ENCODE measurements at places on chromosomes 7 and 10.

DNA sequence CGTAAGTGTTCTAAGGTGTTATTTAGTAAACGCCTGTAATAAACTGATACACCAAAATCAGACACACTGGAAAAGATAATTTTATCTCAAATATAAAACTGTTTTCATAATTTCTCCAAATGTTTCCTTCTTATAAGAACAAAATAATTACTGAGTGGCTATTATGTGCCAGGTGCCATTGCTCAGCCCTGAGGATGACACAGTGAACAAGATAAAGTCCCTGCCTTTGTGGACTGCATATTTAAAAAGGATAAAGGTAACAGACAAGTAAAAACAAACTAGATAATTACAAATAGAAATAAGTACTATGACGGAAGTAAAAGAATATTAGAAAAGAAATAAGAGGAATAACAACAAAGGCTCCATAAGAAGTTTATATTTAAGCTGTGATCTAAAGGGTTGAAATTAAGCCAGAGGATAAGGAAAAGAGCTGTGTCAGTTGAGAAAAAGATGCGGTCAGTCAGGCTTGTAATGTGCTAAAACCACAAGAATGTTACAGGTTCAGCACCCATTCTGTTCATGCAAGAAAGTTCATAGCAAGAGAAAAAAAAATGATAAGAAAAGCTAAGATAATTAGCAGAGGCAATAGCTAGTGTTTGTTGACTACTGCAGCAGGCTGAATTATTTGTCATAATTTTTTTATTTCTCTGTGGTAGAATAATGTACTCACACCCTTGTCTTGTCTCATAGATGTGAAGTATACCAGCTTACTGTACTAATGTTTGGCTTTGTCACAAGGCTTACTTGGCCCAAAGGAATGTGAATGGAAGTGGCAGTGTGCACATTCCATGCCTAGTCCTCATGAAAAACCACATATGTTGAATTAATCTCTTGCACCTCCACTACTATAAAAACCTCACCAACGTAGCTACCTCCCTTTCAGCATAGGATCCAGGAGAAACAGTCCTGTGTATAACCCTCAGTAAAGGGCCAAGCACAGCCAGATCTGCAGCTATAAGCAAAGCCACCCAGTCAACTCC lies 75.1 kb downstream of the CRPPA start:
- DNase-seq: no peak

- DNase-seq: no peak
Observed at GRCh38 chr7:87154166-87154565, 1.9 kb downstream of the DMTF1 start.

GRCh38 chr7:16599860-16600259 lies 45.7 kb downstream of the ANKMY2 start:
- DNase-seq: no peak

GRCh38 chr7:37408291-37409228 lies 40.1 kb downstream of the ELMO1 start:
- DNase-seq: no peak

GRCh38 chr10:97059006-97059871 lies 126.5 kb downstream of the SLIT1 start:
- no peak for DNase-seq

DNA sequence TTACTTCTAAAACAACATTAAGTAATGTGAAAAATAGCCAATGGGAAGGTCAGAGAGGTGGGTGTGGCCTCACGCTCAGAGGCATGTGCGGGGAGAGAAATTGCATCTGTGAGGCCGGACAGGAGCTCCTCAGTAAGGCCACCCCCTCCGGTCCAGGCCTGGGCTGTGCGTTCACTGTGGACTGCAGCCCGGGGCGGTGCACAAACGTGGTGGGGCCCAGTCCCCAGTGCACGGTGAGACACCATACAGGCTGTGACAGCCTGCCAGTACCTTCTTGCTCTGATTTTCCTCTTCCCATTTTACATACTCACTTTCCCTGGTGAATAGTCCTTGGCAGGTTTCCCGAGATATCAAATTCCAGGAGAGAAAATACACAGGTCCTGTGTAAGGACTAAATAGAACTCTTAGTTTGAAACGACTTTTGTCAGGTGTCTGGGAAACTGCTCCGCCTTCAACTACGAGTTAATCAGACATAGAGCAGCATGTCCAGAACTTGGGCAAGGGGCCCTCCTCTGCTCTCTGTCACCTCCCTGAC lies 174.1 kb upstream of the MKI67 start:
- no peak for DNase-seq

GRCh38 chr10:43304687-43305333 lies 37.9 kb upstream of the RASGEF1A start:
- peak; percentile 80 for DNase-seq

DNA sequence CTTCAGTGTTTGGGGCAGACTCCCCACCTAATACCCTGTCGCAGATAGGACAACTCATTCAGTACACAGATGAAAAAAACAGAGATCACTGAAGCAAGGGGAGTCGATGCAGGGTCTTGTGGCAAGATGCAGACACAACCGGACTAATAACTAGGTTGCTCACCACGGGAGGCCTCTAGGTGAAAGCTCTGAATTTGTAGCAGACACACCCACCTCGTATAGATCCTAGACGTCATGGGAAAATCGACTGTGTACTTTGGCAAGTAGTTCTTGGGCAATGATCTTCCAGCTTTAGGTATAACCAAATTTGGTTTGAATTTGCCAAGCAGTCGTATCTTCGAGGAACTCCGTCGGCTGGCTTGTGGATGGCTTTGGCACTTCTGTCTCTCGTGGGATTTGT lies 88.1 kb downstream of the TCF7L2 start:
- no peak for DNase-seq

GRCh38 chr7:41319581-41319980 lies 383.3 kb downstream of the INHBA start:
- DNase-seq: no peak

DNA sequence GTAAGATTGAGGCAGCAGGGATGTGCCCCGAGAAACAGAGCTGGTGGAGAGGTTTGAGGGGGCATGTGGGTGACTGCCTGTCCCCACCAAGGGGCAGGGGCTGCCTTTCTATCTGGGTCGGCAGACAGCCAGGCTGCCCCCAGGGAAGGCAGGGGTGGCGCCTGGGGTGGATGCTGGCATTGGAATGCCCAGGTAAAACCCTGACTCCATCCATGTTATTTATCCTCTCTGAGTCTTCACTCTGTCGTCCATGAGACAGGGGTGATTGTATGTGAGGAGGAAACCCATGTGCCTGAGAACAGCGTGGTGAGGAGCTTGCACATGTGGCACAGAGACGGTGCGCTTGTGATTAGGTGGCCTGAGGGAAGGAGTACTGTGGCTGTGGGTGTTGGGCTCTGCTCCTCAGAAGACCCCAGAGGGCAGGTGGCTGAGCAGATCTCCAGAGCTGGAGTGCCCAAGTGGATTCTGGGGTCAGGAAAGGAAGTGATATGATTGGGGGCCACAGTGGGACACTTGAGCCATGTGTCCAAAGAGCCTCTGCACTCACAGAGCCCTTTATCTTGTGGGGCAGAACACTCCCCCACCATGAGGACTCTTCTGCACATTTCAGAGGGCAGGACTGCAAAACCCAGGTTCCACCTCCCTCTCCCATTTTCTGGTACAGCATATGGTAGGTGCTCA lies 100.4 kb upstream of the RET start:
- peak; percentile 17 for DNase-seq

DNA sequence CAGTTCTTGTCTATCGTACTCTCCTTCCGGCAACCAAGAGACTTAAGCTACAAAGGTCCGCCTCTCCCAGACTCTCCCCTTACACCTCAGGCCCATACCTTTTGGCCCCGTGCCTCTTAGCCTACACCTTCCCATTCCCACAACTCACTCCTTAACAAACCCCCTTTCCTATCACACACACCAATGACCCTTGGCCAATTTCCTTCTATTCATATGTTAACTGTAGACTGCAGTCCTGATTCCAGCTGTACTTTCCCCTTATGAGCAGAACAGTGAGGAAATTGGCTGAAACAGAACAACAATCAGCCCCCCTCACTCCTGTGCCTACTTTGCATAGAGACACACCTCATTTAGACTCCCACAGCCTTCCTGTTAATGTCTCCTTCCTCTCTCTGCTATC lies 1.4 kb upstream of the TMEM139 start:
- DNase-seq: no peak

GRCh38 chr10:61173450-61173849 lies 229.5 kb upstream of the RHOBTB1 start:
- DNase-seq: no peak

- DNase-seq: no peak
Observed at GRCh38 chr7:133741703-133742102, 385.4 kb upstream of the LRGUK start.

GRCh38 chr10:83724471-83725241 lies 414.7 kb upstream of the GHITM start:
- no peak for DNase-seq

All from stimulated activated CD8-positive, alpha-beta memory T cell treated with anti-CD3 and anti-CD28 coated beads, Interleukin-4, amount 100 ng/mL, for 48 hours (primary cell).